Fibroblast of upper back skin (primary cell): ENCODE measurements at places on chromosomes 2 and 18.

- peak; percentile 98 for DNase-seq
These were observed 3.8 kb downstream of the ACTG2 start for GRCh38 chr2:73896362-73897239.

DNA sequence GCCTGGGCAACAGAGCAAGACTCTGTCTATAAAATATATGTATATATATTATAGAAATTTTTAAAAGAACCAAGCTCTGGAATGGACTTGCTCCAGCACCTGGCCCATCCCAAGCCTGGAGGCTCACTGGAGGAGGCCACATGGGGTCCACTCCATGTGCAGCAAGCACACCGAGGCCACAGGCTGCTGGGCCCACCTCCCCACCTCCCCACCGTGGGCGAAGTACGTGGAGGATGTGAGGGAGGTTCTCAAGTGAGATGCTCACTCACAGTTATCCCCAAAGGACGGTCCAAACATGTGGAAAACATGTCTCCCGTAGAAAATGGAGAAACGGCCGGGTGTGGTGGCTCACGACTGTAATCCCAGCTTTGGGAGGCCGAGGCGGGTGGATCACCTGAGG, 13.9 kb upstream of the RAB17 start:
- no peak for DNase-seq

DNA sequence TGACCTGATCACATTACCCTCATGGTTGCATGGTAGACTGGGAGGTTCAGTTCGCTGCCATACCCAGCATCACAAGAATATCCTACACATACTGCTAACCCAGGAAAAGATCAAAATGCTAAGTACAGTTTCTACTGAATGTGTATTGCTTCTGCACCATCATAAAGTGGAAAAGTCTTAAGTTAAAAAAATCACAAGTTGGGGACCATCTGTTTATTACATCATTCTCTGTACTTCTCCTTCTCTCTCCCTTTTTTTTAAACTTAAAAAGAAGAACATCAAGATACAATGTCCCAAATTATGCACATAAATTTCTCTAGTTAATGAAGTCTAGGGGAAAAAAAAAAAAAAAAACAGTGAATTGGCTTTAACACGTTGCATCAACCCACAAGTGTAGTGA, 43.3 kb downstream of the NBAS start:
- no peak for DNase-seq

DNA sequence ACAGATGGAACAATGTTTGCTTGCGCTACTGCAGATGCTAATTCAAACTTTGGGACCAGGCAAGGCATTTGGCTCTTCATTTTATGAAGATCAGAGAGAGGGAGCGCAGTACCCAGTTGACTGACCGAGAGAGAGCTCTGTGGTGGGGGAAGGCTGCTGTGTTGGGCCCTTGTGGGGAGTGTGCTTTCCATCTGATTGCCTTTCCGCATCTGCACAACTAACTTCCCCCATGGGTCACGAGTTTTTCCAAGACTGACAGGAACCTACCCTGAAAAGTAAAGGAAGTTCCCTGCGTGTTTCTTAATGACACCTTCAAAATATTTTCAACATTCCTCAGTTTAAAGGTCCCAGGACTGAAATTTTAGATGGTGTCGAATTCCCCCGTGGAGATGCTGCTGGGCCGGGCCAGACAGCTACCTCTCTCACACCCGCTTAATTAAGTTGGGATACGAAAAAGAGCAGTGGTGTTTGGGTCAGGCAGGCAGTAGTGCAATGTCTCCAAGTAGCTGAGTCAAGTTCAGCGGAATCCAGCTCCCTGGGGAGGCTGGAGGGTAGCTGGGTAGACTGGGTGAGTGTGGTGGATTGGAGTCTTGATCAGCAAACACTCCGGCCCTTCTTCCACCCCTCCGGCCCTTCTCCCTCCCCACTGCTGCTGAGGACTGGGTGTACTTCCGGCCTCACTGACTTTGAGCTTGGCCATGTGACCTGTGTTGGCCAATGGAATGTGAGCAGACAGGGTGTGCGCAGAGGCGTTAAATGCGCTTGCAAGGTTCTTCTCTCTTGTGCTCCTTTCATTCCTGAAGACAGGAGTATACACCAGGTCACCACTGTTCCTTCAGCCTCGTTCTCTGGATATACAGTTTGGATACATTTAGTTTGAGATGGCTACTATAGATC, 2.3 kb upstream of the ARHGAP25 start:
- no peak for DNase-seq

DNA sequence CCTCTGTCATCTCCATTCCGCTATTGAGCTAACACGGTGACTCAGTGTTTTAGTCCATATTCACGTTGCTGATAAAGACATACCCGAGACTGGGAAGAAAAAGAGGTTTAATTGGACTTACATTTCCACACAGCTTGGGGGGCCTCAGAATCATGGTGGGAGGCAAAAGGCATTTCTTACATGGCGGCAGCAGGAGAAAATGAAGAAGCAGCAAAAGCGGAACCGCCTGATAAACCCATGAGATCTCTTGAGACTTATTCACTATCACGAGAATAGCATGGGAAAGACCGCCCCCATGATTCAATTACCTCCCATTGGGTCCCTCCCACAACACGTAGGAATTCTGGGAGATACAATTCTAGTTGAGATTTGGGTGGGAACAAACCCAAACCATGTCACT, 22.6 kb upstream of the CXXC1 start:
- DNase-seq = no peak

DNA sequence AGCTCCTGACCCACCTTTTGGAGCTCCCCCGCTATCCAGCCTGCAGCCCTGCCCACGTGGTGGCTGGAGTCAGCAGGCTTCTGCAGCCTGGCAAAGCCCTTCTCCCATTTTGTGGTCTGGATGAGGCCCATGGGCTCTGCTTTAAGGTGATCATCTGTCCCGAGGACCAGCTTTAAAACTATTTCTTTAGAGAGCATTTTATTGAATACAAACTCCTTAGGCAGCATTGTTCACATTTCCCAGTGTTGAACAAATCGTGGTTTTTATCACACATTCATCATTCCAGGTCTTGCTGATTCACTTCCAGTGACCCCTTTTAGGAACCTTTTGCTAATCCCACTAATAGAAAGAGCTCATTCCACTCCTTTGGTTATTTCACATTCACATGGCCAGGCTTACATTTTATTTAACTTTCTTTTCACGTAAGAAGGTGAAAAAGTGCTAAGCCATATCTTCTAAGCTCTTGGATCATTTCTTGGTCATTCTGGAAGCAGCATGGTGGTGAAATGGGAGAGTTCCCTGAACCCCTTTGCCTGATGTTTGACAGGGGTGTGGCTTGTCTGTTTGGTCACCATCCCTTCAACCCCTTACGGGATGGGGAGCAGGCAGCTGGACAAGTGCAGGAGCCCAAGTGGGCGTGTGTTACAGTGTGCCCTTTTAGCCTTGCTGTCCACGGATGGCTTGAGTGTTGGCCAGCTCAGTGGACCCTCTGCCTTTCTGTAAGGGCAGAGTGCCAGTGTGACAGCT, 80.4 kb upstream of the RAPGEF4 start:
- peak; percentile 90 for DNase-seq

DNA sequence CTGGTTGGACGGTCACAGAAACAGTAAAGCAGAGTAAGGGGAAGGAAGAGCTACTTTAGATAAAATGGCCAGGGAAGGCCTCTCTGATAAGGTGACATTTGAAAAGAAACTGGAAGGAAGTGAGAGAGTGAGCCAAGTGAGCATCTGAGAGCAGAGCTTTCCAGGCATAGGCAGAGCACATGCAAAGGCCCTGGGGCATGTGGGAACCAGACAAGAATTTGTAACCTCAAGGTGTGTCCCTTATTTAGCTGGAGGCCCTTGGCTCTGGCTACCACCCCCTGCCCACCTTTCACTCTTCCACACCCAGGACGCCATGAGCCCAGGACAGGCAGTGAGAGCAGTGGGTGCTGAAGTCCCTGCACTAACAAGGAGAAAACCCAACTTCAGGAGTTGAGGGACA, 116.0 kb downstream of the CELF4 start:
- DNase-seq = no peak

DNA sequence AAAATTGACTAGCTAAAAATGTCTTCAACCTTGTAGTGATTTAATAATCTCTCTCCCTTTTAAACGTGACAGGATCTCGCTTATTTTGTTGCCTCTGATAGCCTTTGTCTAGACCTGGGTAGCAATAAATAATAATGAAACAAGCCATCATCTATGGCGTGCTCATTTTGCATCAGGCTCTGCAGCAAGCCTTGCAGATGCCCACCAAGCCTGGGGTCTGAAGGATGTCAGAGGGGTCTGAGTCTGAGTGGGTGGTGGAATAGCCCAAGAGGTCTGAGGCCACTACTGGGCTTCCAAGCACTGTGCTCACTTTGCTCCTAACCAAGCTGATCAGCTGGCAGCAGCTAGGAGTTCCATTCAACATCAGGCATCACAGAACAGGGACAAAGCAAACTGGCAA, 109.4 kb downstream of the GYPC start:
- no peak for DNase-seq

- peak; percentile 86 for DNase-seq
These were observed 51.1 kb downstream of the RTN4 start for GRCh38 chr2:54999182-54999581.
